ENCODE measurements at places on chromosomes 7 and 10. TPM values are rescaled to one million over a fixed set of nuclear protein-coding genes. Genes with fewer than 3 reads are reported as not detected.

PGAM1 gene
- total RNA-seq, result 554 TPM

AGMO gene
- not detected for total RNA-seq

OR2A42 gene
- total RNA-seq, result not detected

DNA sequence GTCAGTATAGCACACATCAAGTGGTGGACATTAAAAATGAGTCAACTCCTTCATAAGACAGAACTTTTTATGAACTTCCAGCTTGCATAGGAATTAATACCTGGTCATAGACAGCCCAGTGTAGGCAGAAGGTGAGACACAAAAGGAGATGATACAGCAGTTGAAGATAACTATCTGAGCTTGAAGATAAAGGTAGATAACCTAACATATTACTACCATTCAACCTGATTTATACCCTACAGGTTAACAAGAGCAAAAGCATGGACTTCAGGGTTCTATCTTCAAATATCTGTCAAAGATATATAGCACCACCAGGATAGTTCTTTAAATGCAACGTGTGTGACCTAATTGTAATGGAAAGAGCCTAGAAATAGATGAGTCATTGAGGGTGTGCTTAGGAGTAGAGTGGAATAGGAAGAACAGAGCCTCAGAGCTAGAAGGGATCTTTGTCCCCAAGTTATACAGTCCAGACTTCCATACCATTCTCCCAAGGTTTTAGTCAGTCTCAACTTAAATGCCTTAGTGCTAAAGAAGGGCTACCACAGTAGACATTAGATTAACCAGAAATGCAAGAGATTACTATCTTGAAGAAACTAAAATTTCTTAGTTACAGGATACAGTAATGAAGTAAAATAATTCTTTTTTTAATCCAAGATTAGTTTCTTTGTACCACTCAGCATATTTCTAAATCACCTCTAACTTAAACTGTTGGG is 9.2 kb downstream of the ZNF800 start:
- H3K36me3 ChIP-seq, result peaks cover 9% of the 10 kb centered on the region
- peaks cover 52% of the 10 kb centered on the region for H3K4me1 ChIP-seq
- peak overlapping the region; percentile 25 for H3K4me3 ChIP-seq
- H3K27me3 ChIP-seq, result no peaks in the 10 kb centered on the region

GRCh38 chr10:33402220-33403073 is 68.0 kb upstream of the NRP1 start:
- H3K27ac ChIP-seq, result no peak overlapping the region
- H3K36me3 ChIP-seq, result peaks cover 1% of the 10 kb centered on the region
- H3K27me3 ChIP-seq, result peaks cover 24% of the 10 kb centered on the region
- no peak for DNase-seq
- H3K4me3 ChIP-seq, result no peak overlapping the region
- H3K4me1 ChIP-seq, result no peaks in the 10 kb centered on the region

MKX gene
- not detected for total RNA-seq

DNA sequence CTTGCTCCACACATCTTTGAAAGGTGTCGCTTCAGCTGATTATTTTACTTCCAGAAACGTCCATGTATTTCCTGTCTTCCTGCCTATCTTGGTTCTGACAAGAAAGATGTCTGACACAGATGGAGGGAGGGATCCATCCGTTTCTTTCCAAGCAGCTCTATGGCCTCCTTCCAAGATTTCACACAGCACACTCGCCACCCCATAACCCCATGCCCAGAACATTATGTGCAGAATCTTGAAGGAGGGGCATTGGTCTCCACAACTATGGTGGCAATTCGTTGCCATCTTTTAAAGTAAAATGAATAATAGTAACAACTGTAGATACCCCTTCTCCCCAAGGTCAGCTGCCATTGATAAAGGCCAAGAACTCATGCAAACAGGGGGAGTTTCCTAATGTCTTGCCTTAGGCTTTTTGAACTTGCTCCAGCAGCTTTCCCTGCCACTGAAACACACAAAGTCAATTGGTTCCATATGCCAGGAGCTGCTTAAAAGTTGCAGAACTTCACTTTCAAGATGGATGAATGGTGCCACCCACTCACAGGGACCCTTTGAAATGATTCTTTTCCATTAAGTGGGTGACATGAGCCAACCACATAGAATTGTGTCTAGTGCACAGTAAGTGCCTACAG is 60.0 kb downstream of the VSTM4 start:
- no peaks in the 10 kb centered on the region for H3K36me3 ChIP-seq
- no peak for DNase-seq
- no peaks in the 10 kb centered on the region for H3K27me3 ChIP-seq
- no peak overlapping the region for H3K4me3 ChIP-seq
- H3K4me1 ChIP-seq, result no peaks in the 10 kb centered on the region

DNA sequence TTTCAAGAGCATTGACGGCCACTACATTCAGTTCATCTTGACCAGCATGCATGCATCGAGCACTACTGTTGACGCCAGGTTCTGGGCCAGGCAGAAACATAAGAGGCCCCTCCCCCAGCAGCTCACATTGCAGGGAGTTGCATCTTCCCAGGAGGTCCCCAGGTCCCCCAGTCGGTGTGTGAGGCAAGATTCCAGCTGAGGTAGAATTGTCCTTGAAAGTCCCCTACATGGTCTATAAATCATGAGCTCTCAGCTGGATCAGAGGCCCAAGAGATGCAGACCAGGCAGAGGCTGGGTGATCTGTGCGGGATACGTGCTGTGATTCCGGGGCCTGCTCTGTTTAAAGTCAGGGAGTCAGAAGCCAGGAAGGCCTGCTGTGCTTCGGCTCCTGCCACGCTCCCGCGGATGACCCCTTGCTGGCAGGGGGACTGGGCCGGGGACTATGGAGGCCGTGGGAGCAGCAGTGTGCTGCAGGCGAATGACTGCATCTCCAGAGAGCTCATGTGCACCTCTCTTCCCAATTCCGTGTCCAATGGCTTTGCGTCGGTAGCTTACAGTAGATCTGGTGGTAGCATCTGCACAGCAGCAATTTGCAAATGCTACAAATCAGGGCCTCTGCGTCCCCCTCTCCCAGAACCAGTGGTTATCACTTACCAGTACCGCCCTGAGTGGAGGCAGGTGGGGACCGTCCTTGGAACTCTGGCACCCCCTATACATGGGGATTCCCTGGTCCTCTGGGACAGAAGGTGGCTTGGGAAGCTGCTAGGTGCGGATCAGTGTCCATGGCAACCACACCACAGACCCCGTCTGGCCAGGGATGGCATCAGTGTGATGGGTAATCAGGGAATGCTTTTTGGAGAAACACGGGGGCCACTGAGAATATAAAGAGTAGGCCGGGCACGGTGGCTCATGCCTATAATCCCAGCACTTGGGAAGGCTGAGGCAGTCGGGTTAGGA is 93.6 kb downstream of the RGS10 start:
- no peak overlapping the region for H3K27ac ChIP-seq
- no peaks in the 10 kb centered on the region for H3K27me3 ChIP-seq
- peaks cover 4% of the 10 kb centered on the region for H3K4me1 ChIP-seq

SUN3 gene
- not detected for total RNA-seq

DNA sequence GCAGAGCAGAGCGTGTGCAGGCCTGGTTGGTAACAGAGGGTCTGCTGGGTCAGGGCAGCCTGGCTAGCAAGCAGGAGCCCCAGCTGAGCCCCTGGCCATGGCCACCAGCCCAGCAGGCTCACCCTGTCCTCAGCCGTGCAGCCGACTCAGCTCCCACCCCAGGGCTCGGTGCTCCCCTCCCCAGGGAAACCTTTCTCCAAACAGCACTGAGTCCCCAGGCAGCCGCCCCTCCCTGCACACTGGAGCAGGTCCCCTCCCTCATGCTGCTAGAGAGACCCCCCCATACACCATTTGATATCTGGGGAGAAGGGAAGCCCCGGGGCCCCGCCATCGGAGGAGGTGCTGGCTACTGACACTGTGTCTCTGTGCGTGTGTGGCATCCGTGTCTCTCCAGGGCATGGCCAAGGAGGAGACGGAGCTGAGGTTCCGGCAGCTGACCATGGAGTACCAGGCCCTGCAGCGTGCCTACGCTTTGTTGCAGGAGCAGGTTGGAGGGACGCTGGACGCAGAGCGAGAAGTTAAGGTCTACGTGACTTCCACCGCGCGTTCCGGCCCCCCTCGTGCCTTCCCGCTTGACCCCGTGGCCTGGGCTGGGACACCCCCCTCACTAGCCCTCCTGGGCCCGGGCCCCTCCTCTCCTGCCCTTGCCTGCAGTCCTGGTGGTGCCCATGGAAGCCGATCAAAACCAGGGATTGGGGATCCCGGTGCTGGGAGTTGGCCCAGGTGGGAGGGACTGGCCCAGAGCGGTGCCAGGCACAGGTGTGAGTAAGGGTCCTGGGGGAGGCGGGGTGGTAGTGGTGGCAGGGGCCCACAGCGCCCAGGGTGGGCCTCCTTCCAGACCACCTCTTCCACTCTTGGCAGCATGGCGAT is 45.0 kb upstream of the DPYSL4 start:
- no peaks in the 10 kb centered on the region for H3K4me1 ChIP-seq
- DNase-seq, result peak; percentile 57
- no peak overlapping the region for H3K4me3 ChIP-seq
- H3K27me3 ChIP-seq, result peaks cover 2% of the 10 kb centered on the region
- no peak overlapping the region for H3K27ac ChIP-seq

- no peaks in the 10 kb centered on the region for H3K36me3 ChIP-seq
- no peak for DNase-seq
- H3K4me3 ChIP-seq, result no peak overlapping the region
- no peak overlapping the region for H3K27ac ChIP-seq
- no peaks in the 10 kb centered on the region for H3K4me1 ChIP-seq
- H3K27me3 ChIP-seq, result peaks cover 37% of the 10 kb centered on the region
Measured at GRCh38 chr10:118139321-118139720, 92.6 kb upstream of the RAB11FIP2 start.

CALCR gene
- not detected for total RNA-seq

Measured in natural killer cell treated with Interleukin-12 subunit alpha and Interleukin-12 subunit beta and Interleukin-15 and Interleukin-18, amount 100 ng/mL, for 72 hours (primary cell).